ENCODE measurements at places on chromosomes 12 and 14.

- DNase-seq: peak; percentile 59
Measured at GRCh38 chr14:74941676-74942097, 13.7 kb downstream of the PGF start.

DNA sequence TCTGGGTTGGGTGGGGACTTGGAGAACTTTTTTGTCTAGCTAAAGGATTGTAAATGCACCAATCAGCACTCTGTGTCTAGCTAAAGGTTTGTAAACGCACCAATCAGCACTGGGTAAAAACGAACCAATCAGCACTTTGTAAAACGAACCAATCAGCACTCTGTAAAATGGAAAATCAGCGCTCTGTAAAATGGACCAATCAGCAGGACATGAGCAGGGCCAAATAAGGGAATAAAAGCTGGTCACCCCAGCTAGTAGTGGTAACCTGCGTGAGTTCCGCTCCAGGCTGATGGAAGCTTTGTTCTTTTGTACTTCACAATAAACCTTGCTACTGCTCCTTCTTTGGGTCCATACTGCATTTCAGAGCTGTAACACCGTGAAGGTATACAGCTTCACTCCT, 1.7 kb upstream of the ACOT2 start:
- DNase-seq: no peak

- DNase-seq: no peak
Measured at GRCh38 chr12:56159482-56160192, 1.5 kb downstream of the MYL6 start.

- no peak for DNase-seq
Measured at GRCh38 chr14:104262515-104263514, 124.4 kb downstream of the KIF26A start.

- no peak for DNase-seq
Measured at GRCh38 chr12:66392266-66392915, 90.1 kb downstream of the HELB start.

DNA sequence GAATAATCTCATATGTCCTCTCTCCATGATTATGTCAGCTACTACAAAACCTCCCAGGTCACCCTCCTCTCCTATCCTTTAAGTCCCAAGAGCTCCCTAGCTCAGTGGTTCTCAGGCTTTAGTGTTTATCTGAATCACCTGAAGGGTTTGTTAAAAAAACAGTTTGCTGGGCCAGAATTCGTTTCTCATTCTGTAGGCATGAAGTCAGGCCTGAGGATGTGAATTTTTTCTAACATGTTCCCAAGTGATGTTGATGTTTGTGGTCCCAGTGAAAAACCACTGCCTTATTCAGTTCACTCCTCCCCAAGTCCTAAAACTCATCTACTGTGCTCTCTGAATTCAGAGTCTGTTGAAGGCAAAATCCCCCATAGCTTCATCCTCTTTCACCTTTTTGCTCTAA, 241.4 kb downstream of the ETNK1 start:
- peak; percentile 75 for DNase-seq
